Effector memory CD4-positive, alpha-beta T cell (primary cell): ENCODE measurements at places on chromosomes 2 and 18.

GRCh38 chr2:22382479-22383169, 1002.4 kb upstream of the KLHL29 start:
- DNase-seq = no peak

DNA sequence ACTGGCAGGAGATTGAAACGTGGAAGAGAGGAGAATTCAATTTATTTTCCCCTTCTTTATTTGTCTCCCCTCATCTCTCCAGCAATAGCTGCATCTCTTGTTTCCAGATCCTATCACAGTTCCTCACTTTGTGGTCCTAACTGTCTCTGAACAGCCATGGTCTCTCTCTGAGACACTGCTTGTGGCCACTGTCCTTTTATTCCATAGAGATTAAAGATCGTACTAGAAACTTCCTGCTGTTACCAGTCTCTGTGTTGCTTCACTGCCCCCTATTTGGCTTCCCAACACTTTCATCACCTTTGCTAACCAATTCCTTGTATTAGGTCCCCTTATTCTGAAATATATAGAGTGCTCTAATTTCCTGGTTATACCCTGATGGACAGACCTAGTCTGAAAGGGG, 48.9 kb upstream of the CAVIN2 start:
- DNase-seq = no peak

DNA sequence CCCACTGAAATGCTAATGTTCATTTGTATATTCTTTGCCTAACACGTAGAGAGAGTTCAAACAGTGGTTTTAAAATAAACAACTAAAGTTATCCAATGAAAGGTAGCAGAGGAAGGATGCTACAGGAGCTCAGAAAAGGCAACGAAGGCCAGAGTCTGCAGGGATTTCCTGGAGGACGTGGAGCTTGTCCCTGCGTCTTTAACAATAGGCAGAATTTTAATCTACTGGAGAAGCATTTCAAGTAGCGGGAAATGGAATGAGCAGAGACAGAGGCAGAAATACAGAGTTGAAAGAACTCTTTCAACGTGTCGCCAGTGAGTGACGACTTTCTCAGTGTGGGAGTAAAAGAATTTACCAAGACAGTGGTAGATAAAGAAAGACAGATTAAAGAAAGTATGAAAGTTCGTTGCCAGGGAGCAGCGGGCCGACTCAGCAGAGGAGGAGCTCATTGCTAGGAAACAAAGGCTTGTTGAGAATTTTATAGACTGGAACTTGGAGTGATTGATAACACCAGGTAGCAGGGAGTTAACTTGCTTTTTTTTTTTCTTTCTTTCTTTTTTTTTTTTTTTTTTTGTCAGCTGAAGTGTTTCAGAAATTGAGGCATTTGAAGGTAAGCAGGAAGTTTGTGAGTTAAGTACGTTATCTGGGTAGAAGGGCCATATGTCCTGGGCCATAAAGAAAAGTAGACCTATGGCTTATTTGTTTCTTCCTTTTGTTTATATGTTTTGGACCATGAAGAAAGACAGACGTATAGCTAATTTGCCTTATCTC, 625 bp upstream of the NBAS start:
- no peak for DNase-seq

GRCh38 chr18:27144672-27145071, 40.4 kb downstream of the CHST9 start:
- DNase-seq = no peak

- DNase-seq = no peak
These were observed 70.8 kb downstream of the RRM2 start for GRCh38 chr2:10193276-10193795.

GRCh38 chr2:112065486-112065885, 10.4 kb downstream of the TMEM87B start:
- DNase-seq = no peak

GRCh38 chr2:15584767-15585469, 6.8 kb upstream of the DDX1 start:
- no peak for DNase-seq

GRCh38 chr2:240434728-240435456, 571 bp upstream of the GPC1 start:
- DNase-seq = peak; percentile 78

- no peak for DNase-seq
These were observed 52.3 kb downstream of the EHD3 start for GRCh38 chr2:31286230-31286629.

DNA sequence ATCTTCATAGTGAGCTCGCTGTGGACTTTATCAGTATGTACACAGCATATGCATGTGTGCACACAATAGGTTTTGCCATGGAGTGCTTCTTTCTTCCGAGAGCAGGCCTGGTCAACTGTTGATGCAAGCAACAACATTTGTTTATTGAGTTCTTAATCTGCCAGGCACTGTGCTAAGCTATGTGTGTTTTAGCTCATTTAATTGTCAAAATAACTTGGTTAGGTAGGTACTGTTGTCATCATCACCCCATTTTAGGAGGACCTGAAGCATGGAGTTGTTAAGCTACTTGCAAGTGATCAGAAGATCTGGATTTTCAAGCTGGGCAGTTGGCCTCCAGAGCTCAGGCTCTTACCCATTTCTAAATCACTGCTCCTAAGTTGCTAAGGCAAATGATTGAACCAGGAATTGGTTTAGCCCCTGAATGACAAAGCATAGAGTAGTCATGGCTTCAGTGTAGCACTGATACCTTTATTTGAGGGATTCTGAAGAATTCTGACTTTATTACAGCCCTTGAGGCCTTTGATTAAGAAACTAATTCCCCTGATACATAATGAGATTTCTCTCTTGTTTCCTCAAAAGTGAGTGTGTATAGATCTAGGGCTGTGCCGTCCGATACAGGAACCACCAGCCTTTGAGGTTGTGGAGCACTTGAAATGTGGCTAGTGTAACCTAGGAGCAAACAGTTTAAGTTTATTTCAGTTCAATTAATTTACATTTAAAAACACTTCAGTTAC, 132.9 kb downstream of the FMNL2 start:
- DNase-seq = no peak

DNA sequence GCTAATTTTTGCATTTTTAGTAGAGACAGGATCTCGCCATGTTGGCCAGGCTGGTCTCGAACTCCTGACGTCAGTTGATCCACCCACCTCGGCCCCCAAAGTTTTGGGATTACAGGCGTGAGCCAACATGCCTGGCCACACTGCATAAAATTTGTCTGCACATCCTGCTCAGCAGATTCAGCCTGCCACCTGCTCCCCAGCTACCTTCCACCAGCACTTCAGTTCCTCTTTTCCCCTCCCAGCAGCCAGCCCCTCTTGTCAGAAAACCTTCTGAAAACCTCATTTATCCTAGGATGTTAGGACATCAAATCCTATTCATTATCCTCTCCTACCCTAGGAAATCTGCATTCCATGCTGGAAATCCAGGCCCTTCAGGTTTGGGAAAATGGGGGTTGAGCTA, 99.4 kb upstream of the STPG4 start:
- no peak for DNase-seq

DNA sequence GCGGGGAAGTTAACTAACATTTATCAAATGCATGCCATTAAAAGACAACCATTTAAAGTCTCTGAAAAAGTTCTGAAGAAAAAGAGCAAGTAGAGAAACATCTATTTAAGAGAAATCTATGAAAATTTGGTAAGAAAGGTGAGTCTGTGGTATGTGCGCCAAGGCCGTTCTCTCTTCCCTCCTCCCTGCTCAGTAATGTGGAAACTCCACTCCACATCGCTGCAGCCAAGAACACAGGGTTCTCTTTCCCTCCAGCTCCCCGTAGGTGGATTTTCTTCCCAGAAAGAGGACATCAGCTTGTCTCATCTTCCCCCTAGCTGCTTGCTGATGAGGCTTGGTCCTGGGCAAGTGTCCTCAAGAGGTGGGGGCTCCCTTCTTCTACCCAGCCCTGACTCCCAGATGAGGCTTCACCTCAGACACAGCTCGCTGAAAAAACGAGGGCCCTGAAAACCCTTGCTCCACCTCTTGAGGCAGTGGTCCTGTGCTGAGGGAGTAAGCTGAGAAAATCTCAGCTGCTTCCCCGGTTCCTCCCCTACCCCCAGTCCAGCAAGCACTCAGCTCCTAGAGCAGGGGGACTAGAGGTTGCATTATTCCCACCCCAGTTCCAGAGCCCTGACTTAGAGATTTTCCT, 45.8 kb upstream of the PTPRM start:
- no peak for DNase-seq

DNA sequence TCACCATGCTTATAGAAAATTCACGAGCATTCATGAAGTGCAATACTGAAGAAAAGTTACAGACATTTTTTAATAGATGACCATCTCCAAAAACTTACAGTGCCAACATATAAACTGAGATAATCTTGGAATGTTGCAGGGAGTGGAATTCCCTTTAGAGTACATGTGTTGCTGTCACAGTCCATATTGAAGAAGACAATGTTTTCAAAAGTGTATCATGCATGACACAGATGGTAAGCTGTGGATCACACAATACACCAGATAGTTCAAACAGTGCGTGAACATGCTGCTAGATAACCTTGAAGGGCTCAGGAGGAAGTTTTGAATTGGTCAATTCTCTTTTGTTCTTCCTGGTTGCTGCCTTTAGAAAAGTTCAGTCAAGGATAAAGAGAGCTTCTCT, 1644.3 kb upstream of the NXPH2 start:
- DNase-seq = no peak

DNA sequence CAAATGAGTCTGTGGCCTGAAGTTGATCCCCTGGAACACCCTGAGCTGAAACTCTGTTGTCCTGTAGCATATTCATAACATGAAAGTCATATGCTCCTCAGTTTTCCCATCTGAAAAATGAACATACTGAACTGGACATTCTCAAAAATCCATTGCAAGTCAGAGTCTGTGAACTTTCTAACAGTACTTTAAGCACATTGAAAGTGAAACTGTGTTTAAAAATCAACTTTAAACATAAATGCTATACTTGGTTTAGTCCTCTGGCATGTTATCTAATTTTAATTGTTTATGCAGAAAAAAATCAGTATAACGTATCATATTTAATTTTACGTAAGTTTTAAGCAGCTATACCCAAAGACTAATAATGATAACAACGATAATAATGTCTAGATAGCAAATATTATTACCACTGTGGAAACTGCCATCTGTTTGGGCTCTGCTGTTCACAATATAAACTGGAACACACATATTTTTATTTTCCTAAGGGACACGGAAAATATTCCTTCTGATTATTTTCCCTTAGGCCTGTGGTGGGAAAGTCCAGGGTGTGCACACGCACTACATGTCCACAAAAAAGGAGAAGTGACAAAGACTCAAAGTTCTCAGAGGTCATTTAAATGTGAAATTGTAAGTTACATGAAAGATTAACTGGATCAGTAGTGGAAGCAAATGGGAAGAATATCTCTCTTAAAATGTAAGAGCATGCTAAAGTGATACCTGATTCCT, 56.1 kb upstream of the TTN start:
- no peak for DNase-seq

- no peak for DNase-seq
These were observed 516.8 kb upstream of the FANCL start for GRCh38 chr2:58757971-58758370.

DNA sequence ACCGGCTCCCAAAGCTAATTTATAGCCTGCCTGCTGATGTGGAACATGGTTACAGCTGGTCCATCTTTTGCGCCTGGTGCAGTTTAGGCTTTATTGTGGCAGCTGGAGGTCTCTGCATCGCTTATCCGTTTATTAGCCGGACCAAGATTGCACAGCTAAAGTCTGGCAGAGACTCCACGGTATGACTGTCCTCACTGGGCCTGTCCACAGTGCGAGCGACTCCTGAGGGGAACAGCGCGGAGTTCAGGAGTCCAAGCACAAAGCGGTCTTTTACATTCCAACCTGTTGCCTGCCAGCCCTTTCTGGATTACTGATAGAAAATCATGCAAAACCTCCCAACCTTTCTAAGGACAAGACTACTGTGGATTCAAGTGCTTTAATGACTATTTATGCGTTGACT, 51.4 kb downstream of the TMEM178A start:
- no peak for DNase-seq

GRCh38 chr2:142130111-142131009, 456 bp downstream of the LRP1B start:
- DNase-seq = no peak
